ENCODE measurements at places on chromosomes 5 and 9. TPM values are rescaled to one million over a fixed set of nuclear protein-coding genes. Genes with fewer than 3 reads are reported as not detected.

GRCh38 chr5:102764381-102765004 lies 9.4 kb downstream of the PAM start:
- H3K36me3 ChIP-seq: no peaks in the 10 kb centered on the region
- no peaks in the 10 kb centered on the region for H3K27me3 ChIP-seq
- no peak overlapping the region for H3K4me3 ChIP-seq
- no peak for DNase-seq

GRCh38 chr9:79220666-79221065 lies 351.1 kb upstream of the TLE4 start:
- DNase-seq: no peak
- H3K4me1 ChIP-seq: no peaks in the 10 kb centered on the region
- no peaks in the 10 kb centered on the region for H3K27me3 ChIP-seq

DNA sequence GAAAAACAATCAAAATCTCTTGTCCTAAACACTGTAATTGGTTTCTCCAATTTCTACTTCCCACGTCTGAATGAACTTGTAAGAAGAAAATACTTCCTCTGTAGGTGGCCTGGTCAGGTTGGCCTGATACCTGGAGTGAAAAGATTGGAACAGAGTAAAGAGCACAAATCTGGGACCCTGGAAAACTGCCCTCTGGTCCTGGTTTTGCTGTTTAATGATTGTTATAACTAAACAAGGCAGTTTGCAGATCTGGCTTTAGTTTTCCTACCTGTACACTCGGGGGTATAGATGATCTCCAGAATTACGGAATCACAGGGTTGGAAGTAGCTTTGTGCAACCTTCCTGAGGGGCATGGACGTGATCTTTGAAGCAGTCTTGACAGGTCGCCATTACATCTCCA lies 67.6 kb downstream of the ZSWIM6 start:
- no peaks in the 10 kb centered on the region for H3K36me3 ChIP-seq
- no peaks in the 10 kb centered on the region for H3K27me3 ChIP-seq
- no peak overlapping the region for H3K27ac ChIP-seq
- DNase-seq: no peak

DNA sequence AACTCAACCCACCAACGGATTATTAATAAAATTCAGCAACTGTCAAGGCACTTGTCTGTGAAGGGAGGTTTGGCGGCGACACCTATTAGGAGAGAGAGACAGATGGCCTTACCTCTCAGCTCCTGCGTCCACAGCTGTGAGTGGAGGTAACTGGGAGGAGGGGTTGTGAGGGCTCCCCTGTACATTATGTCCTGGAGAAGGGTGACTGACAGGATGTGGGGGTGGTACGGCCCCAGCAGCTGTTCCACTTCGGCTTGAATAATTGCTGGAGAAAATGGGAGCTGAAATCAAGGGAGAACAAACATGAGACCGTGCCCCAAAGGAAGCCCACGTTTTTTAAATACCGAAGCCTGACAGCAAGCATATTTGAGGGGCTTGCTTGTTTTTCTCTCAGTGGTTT lies 353.5 kb upstream of the RFX3 start:
- H3K27me3 ChIP-seq: no peaks in the 10 kb centered on the region
- H3K36me3 ChIP-seq: no peaks in the 10 kb centered on the region
- H3K4me3 ChIP-seq: no peak overlapping the region
- no peaks in the 10 kb centered on the region for H3K4me1 ChIP-seq
- no peak overlapping the region for H3K27ac ChIP-seq

The IL3 gene
- not detected for total RNA-seq

GRCh38 chr9:32928145-32928763 lies 73.2 kb downstream of the APTX start:
- no peaks in the 10 kb centered on the region for H3K4me1 ChIP-seq
- no peaks in the 10 kb centered on the region for H3K36me3 ChIP-seq
- DNase-seq: no peak
- no peak overlapping the region for H3K4me3 ChIP-seq
- no peak overlapping the region for H3K27ac ChIP-seq
- H3K27me3 ChIP-seq: no peaks in the 10 kb centered on the region

- H3K4me1 ChIP-seq: peaks cover 8% of the 10 kb centered on the region
- H3K27me3 ChIP-seq: no peaks in the 10 kb centered on the region
- H3K36me3 ChIP-seq: no peaks in the 10 kb centered on the region
- H3K4me3 ChIP-seq: no peak overlapping the region
- DNase-seq: no peak
Observed at GRCh38 chr9:68690088-68690487, 15.0 kb upstream of the PIP5K1B start.

- H3K27ac ChIP-seq: no peak overlapping the region
- DNase-seq: no peak
- no peak overlapping the region for H3K4me3 ChIP-seq
- H3K36me3 ChIP-seq: no peaks in the 10 kb centered on the region
- H3K27me3 ChIP-seq: no peaks in the 10 kb centered on the region
Observed at GRCh38 chr5:123460296-123460729, 37.1 kb upstream of the CEP120 start.

DNA sequence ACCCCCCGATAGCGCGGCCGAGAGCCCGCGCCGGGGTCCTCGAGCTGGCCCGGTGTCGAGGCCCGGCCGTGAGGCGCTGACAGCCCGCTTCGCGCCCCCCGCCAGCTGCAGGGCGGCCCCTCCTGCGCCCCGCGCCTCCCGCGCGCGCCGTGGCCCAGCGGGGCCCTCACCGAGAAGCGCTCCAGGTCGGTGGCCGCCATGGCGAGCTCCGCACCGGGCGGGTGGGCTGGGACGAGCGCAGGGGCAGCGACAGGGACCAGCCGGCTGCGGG lies 166 bp downstream of the SEPTIN8 start:
- peak overlapping the region; percentile 68 for H3K4me3 ChIP-seq
- no peaks in the 10 kb centered on the region for H3K27me3 ChIP-seq

DNA sequence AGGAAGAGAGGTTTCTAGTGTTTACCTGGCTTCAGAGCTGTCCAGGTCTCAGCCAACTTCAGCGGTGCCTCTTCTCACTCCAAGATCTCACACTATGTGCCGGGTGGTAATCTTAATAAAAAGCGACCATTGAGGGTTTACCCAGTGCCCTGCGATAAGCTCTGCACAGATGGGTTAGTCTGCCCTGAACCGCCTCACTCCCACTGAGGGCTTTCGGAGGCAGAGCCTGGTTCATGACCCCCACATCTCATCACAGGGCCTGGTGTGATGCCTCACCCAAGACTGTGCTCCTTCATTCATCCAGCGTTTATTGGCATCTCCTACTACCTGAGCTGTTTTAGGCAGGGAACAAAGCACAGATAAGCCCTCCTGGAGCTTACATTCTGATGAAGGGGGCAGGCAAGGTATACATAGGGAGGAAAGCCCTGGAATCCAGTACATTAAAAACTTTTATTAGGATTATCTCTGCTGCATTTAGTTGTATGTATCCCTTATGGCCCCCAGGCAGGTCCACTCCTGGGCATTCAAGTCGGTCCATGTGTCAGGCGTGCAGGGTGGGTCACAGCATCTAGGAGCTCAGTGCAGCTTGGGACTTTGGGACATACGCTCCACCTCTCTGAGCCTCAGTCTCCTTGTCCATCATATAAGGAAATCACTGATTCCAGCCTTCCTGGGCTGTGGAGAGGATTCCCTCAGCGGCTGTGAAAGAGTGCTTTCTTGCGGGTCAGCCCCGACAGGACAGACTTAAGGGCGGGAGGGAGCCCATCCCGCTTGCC lies 613 bp upstream of the COL15A1 start:
- no peaks in the 10 kb centered on the region for H3K36me3 ChIP-seq
- H3K4me1 ChIP-seq: peaks cover 41% of the 10 kb centered on the region
- no peak for DNase-seq
- peak overlapping the region; percentile 89 for H3K27ac ChIP-seq

The HAVCR2 gene
- total RNA-seq: 4.1 TPM

The DBH gene
- total RNA-seq: not detected

DNA sequence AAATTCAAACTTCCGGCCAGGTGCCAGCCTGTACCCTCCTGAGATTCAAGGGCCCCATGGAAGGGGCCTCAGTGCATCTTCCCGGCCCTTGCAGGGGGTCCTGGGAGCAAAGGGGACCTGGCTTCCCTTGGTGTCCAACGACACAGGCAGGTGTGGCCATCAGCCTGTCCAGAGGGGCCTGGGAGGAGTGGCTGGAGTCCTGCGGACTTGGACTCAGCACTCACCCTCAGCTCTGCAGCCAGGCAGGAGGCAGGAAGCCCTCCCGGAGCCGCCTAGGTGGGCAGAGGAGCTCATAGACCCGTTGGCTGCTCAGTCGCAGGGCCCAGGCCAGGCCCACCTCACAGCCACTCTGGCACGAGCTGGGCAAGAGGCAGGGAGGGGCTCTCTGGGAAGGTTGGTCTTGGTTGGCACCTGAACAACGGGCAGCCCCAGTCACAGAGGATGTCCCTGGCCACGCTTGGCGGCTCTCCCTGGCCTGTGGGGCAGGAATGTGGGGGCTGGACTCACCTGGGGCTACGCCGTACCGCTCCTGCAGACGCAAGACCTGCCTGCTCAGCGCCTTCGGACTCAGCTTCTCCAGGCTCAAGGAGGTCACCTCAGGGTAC lies 53.8 kb upstream of the NRARP start:
- H3K4me1 ChIP-seq: no peaks in the 10 kb centered on the region
- H3K27ac ChIP-seq: no peak overlapping the region
- H3K36me3 ChIP-seq: no peaks in the 10 kb centered on the region
- no peaks in the 10 kb centered on the region for H3K27me3 ChIP-seq
- H3K4me3 ChIP-seq: no peak overlapping the region
- DNase-seq: no peak

All from sigmoid colon (tissue), 7 donors.